ENCODE measurements at places on chromosomes 5 and 9. TPM values are rescaled to one million over a fixed set of nuclear protein-coding genes. Genes with fewer than 3 reads are reported as not detected.

ECM2 gene
- 17.3 TPM for total RNA-seq

PCDHB15 gene
- total RNA-seq, result 0.70 TPM

MORN5 gene
- total RNA-seq, result not detected

SLC1A3 gene
- 33.9 TPM for total RNA-seq

TYRP1 gene
- total RNA-seq, result 0.38 TPM

ADAMTS2 gene
- 67.2 TPM for total RNA-seq

ACER2 gene
- total RNA-seq, result 3.5 TPM

TTC33 gene
- total RNA-seq, result 14.9 TPM

DHX29 gene
- total RNA-seq, result 24.7 TPM

SMC2 gene
- total RNA-seq, result 16.9 TPM

PRRC1 gene
- total RNA-seq, result 55.3 TPM

TNFSF8 gene
- total RNA-seq, result not detected

FGD3 gene
- not detected for total RNA-seq

GABRA1 gene
- total RNA-seq, result not detected

ORM2 gene
- not detected for total RNA-seq

ADAMTS16 gene
- 0.12 TPM for total RNA-seq

FOXD4 gene
- 0.23 TPM for total RNA-seq

SPINK7 gene
- total RNA-seq, result not detected

MRPL50 gene
- 8.3 TPM for total RNA-seq

DPYSL3 gene
- 566 TPM for total RNA-seq

CEL gene
- total RNA-seq, result 0.15 TPM

ACSL6 gene
- 0.12 TPM for total RNA-seq

Measured in smooth muscle cell of the coronary artery (primary cell).